Caki2 (cell line): ENCODE measurements at places on chromosomes 2 and 18. TPM values are rescaled to one million over a fixed set of nuclear protein-coding genes. Genes with fewer than 3 reads are reported as not detected.

DNA sequence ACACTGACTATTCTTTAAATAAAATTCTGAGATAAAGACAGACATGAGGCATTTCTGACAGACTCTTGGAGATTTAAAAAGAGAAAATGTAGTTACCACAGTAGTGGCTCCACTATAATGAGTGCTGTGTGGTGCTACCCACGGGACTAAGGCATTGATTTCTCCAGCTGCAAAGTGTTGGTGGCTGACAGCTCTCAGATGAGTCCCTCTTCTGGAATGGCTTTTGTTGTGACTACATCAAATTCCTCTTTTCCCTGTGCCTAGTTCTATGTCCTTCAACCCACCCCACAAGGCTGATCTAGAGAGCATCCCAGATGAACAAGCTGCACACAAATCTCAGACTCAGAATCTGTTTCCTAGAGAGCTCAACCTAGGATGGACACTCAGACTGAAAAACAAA is 884.8 kb upstream of the ZEB2 start:
- DNase-seq, result no peak

The SLC39A6 gene
- total RNA-seq, result 36.7 and 37.0 TPM in 2 replicates

GRCh38 chr2:105787376-105788318 is 42.9 kb downstream of the NCK2 start:
- no peak for DNase-seq

- no peak for DNase-seq
These were observed 11.7 kb upstream of the CXCR4 start for GRCh38 chr2:136129601-136130000.

DNA sequence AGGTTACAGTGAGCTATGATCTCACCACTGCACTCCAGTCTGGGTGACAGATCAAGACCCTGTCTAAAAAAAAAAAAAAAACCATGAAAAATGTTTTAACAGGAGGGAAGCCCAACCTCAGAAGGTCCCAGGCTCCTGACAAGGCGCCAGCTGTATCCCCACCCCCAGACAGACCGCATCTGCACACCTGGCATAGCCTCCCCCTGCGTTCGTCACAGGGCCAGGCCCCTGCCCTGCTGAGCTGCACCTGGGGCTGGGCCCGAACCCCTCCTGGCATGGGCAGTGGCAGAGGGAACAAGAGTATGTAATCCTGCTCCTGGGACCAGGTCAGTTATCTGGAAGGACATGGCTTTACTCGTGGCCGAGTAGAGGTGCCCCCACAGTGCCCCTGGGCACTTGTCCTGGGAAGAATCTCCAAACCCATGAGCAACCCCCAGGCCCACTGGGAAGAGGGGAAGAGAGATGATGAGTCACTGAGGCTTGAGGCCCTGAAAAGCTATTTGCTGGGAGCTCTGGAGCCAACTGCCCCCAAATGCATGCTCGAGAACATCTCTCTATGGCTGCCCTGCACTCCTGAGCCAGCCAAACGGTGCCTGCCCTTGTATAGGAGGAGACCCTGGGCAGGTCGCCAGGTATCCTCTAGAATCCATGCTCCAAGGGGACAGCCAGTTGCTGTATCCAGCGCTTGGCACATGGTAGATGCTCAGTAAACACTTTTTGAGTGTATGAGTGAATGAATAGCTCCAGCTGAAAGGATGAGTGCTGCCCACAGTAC is 265.5 kb downstream of the ATAD2B start:
- DNase-seq, result no peak

The CKAP2L gene
- total RNA-seq, result 14.0 and 15.3 TPM in 2 replicates

The PDK1 gene
- 39.2 and 44.6 TPM in 2 replicates for total RNA-seq

The PLCL1 gene
- not detected in 2 replicates for total RNA-seq

DNA sequence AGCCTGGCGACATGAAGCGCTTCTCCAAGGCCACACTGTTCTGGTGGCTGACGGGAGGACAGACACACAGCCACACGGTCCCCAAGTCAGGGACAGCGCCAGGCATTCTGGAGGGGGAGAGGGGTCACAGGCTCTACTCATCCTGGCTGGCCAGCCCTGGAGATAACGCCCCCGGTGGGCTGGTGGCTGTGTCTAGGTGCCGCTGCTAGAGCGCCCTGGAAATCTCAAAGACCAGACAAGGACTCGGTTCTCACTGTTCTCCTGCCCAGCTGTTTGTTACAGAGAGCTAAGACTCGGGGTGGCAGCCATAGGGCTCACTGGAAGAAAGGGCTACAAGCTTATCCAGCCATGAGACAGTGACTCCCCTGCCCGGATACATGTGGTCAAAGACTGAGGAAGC is 72.0 kb downstream of the KCNF1 start:
- DNase-seq, result no peak

DNA sequence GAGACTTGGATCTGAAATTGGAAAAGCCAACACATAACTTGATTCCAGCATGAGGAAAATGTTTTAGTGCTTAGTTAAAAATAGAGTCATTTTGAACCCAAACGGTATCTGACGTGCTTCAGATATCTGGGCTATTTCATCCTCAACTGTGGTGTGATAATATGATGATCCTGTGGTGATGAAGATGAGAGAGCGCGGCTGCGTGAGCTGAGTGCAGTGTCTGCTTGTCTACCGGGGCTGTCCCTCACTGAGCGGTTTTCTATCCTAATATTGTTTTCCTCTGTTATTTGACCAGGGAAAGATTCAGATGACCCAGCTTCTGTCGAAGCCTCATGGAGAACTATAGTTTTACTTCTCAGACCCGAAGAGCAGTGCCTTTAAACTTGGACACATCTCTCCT is 5.8 kb downstream of the TWIST2 start:
- DNase-seq, result no peak

The SCN1A gene
- total RNA-seq, result 0.03 TPM in 1 of 2 replicates, not detected in the other

The TCF7L1 gene
- total RNA-seq, result 0.07 TPM in 1 of 2 replicates, not detected in the other

DNA sequence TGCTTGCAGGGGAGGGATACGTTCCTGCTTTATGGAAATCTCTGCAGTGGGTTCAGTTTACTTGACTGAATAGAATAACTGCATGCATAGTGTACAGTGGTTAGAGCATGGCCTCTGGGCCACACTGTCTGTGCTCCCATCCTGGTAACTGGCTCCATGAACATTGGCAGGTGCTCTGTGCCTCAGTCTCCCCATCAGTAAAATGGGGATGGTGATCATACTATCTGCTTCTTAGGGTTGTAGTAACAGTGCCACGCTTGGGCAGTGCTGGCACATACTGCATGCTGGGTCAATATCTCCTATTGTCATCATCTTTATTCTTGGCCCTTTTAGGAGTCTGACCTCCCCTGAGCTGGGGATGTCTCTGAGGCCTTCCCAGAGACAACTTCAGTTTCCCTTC is 117.3 kb downstream of the CTIF start:
- DNase-seq, result no peak

- DNase-seq, result no peak
These were observed 795 bp upstream of the SETBP1 start for GRCh38 chr18:44679914-44680272.

The FARSB gene
- total RNA-seq, result 1.6 and 3.4 TPM in 2 replicates

GRCh38 chr18:3596324-3596636 is 146.3 kb downstream of the TGIF1 start:
- DNase-seq, result no peak

- no peak for DNase-seq
These were observed 191.1 kb upstream of the ALKAL2 start for GRCh38 chr2:479031-479430.

GRCh38 chr2:132439703-132440398 is 23.2 kb downstream of the GPR39 start:
- peak; percentile 24 for DNase-seq

GRCh38 chr18:23515911-23516546 is 12.7 kb downstream of the RMC1 start:
- peak; percentile 69 for DNase-seq

GRCh38 chr18:76988031-76988826 is 144.4 kb downstream of the MBP start:
- DNase-seq, result no peak

GRCh38 chr2:1971124-1971523 is 226.8 kb upstream of the PXDN start:
- DNase-seq, result no peak

- DNase-seq, result no peak
These were observed 195.5 kb downstream of the ANKRD30BL start for GRCh38 chr2:131966256-131966655.

GRCh38 chr2:144459286-144459685 is 60.6 kb downstream of the ZEB2 start:
- DNase-seq, result no peak

GRCh38 chr2:199847181-199847864 is 3.7 kb downstream of the FTCDNL1 start:
- no peak for DNase-seq

The SP140 gene
- total RNA-seq, result 3.7 TPM in 1 of 2 replicates, not detected in the other

DNA sequence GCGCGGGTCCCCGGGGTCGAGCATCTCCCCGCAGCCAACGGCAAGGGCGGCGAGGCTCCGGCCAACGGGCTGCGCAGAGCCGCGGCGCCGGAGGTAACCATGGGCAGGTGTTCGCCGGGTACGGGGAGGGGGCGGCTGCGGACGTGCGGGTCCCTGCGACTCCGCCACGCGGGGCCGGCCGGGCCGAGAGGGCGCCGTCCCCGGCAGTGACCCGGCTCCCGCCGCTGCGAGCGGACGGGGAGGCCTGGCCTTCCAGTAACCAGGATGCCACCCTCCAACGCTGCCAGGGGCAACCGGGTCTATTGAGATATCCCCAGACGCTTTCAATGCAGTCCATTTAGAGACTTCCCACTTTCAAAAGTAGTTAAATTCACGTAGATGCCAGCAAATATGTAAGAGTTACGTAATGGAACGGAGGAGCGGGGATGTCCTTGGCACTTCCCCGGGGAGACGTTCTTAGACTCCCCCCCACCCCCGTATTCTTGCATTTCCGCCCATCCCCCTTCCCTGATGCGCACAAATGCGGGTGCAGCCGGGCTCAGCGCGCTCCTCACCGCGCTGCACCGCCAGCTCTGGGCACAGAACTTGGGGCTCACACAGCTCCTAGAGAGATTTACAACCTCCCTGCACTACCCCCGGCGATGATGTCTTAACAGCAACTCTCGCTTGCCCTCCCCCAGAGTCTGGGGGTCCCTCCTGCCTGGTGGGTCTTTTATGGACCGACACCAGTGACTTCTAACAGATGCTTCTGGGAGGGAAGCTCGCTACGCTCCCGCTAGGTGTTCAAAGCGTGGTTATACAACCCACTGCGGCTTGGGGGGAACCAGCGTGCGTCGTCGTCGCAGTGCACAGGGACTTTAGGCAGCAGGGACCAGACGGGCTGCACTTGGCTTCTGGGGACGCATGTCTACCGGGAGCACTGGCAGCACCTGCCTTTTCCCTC is 657 bp downstream of the SGPP2 start:
- no peak for DNase-seq

DNA sequence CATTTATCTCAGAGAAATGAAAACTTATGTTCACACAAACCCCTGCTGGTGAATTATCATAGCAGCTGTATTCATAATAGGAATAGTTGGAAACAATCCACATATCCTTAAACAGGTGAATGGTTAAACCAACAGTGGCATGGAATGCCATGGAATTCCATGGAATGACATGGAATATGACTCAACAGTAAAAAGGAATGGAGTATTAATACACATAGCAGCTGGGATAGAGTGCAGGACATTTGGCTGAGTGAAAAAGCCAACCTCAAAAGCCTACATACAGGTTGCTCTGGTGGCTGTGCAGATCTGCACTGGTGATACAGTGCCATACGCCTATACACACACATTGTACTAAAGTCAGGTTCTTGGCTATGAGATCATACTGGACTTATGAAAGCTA is 69.5 kb downstream of the FAM168B start:
- no peak for DNase-seq

DNA sequence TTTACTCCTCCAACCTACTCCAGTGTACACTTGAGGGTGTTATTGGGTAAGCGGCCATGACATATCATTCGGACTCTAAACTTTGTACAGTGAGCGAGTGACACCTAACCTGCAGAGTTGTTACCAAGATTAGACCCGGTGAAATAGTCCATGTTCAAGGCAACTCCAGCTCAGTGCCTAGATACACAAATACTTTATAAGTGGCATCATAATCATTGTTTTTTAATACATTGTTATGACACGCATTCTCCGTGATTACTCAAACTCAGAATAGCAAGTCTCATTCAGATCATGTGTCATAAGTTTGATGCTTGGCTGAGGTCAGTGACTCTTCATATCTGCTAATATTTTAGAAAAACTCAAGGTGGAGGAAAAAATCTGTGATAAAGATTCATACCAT is 597.8 kb downstream of the DCC start:
- no peak for DNase-seq

GRCh38 chr2:138615257-138615656 is 113.7 kb downstream of the SPOPL start:
- peak; percentile 82 for DNase-seq

The IL1F10 gene
- total RNA-seq, result not detected in 2 replicates
